OCI-LY7 (cell line): ENCODE measurements at places on chromosomes 6 and 20. TPM values are rescaled to one million over a fixed set of nuclear protein-coding genes. Genes with fewer than 3 reads are reported as not detected.

Gene IBTK
- total RNA-seq: 31.0 and 33.8 TPM in 2 replicates

Gene CD2AP
- total RNA-seq: 58.0 and 61.7 TPM in 2 replicates

Gene MMP24
- not detected in 2 replicates for total RNA-seq

DNA sequence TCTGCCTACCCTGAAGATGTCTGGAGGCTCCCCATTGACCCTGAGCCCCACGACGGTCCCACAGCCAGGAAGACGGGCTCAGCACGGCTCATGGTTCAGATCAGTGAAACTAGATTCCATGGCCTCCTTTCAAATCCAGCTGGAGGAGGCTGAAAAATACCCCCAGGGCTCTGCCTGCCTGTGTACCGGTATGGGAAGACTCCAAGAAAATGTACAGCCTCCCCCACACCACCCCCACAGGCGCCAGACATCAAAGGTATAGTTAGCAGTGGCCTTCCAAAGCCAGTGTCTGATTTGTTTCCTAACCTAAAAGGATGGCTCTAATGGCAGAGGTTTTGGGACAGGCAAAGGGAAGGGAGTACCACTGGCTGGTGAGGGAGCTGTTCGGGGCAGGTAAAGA, 86.2 kb upstream of the SNAP25 start:
- DNase-seq: no peak

GRCh38 chr20:39070484-39071231, 108.5 kb downstream of the DHX35 start:
- DNase-seq: no peak

DNA sequence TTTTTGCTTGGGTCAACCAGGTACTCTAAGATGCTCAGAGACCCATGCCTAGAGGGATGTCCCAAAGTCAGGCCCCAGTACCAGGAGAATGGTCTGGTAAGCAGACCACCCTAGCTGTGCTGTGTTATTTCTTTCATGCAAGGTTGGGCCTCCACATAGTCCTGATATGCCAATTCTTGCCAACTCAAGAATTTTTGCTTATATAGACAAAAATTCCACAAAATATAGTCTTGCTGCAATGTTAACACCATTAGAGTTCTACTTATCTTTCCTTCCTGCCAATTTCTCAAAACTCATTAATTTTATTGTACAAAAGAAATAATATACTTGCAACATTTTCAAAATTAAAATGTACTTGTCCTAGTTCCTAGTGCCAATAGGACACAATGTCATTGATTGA, 33.9 kb upstream of the TINAG start:
- no peak for DNase-seq

GRCh38 chr6:134288538-134289203, 29.2 kb downstream of the SGK1 start:
- no peak for DNase-seq

DNA sequence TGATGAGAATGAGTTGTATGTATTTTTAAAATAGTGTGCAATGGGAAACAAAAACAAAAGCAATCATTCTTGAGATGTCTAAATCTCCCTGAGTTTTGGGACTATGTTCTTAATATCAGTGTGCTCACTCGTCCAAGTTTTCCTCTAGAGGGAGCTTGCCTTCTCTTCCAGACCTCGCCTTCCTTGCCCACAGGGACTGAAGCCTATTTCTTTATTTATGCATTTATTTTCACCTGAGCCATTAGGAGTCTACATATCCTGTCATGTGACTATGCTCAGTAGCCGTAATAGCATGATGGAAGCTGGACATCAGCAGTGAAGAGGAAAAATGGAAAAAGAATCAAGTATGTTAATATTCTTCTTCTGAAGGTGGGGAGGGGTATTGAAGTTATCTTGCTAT, 131.2 kb downstream of the SH3BGRL2 start:
- DNase-seq: no peak

GRCh38 chr6:39847221-39847620, 55.0 kb downstream of the DAAM2 start:
- DNase-seq: no peak

DNA sequence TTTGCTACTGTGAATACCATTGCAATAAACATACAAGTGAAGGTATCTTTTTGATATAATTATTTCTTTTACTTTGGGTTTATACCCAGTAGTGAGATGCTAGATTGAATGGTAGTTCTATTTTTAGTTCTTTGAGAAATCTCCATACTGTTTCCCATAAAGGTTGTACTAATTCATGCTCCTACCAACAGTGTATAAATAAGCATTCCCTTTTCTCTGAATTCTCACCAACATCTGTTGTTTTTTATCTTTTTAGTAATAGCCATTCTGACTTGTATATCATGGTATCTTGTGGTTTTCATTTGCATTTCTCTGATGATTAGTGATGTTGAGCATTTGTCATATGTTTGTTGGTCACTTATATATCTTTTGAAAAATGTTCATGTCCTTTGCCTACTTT, 183.6 kb upstream of the LRFN2 start:
- no peak for DNase-seq

DNA sequence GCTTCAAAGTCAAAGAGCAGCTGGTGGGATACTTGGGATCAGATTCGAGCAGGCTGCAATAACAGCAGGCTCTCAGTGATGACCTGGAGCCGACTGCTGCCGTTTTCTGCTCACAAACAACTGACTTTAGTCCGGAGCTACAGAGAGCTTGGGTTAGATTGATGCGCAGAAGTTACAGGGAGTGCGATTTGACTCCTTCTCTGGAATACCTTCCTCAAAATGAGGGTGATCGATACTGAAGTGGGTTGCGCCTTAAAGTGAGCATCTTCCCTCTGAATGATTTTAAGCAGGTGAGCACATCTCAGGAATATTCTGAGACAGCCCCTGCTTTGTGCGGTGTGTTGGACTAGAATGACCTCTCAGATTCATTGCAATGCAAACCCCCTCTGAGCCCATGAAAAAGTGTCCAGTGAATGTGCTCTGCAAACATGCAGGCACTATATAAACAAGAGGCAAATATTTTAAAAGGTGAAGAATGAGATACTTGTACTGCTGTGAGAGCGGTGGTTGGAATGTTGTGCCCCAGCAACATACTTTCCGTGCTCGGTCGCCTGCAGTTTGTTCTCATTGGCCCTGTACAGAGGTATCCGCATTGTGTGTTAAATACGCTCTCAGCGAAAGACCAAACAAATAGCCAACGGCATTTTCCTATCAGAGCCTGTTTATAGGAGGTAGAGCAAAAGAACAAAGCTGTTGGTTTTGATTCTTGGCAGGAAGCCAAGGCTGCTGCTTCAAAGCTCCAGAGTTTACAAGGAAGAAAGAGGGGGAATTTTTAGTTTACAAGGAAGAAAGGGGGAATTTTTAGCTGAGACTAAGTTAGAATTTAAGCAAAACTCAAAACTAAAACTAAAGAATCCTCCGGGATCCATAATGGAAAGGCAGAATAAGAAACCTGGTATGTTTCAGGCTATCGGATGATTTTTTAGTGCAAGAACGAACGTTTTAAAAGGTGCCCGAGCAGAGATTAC, 67.7 kb downstream of the PHACTR2 start:
- no peak for DNase-seq
